ENCODE measurements at places on chromosomes 16 and 17. TPM values are rescaled to one million over a fixed set of nuclear protein-coding genes. Genes with fewer than 3 reads are reported as not detected.

The CACNG3 gene
- not detected for total RNA-seq

GRCh38 chr16:87880117-87880696, 10.9 kb upstream of the SLC7A5 start:
- H3K4me3 ChIP-seq, result no peak overlapping the region
- no peaks in the 10 kb centered on the region for H3K4me1 ChIP-seq
- H3K36me3 ChIP-seq, result no peaks in the 10 kb centered on the region
- H3K27ac ChIP-seq, result no peak overlapping the region
- H3K27me3 ChIP-seq, result no peaks in the 10 kb centered on the region
- DNase-seq, result no peak

The SPAG5 gene
- total RNA-seq, result 13.8 TPM

The MYH11 gene
- 0.51 TPM for total RNA-seq

DNA sequence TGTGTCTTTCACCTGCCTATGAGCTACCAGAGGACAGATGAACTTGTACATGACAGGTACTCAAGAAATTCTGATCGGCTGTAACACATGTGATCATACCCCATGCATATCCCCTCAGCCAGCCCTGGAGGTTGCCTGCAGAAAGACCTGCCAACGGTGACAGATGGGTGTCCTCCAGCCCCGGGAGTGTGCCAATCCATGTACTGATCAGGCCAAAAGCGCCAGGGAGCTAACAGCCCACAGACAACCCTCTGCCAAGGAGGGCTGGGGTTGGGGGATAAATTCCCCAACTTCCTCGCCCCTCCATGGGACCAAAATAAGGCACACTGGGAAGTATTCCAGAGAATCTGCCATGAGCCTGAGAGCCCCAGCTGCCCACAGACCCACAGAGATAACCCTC, 189.4 kb downstream of the CCT6B start:
- H3K27me3 ChIP-seq, result no peaks in the 10 kb centered on the region
- no peak overlapping the region for H3K27ac ChIP-seq
- H3K4me3 ChIP-seq, result no peak overlapping the region
- no peak for DNase-seq

DNA sequence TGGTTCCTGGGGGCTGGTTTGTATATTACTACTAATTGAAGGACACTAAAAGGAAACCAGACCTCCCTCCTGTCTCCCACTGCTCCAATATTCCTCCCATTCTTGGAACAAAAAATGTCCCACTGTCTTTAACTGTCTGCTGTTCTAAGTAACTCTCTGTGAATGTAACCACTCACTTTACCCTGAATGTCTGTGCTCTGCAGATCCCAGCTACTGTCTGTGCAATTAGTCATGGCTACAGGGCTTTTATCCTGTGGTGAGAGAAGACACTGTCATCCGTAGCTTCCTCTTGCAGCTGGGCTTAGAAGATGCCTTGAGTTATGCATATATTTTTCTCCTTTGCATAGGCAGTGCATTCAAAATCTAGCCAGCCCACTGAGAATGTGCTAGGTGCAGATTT, 853.8 kb downstream of the CDH8 start:
- H3K27ac ChIP-seq, result no peak overlapping the region
- DNase-seq, result no peak
- no peaks in the 10 kb centered on the region for H3K36me3 ChIP-seq
- no peaks in the 10 kb centered on the region for H3K4me1 ChIP-seq

The CYGB gene
- 7.8 TPM for total RNA-seq

- H3K27ac ChIP-seq, result no peak within 1 kb of the TSS
- no peaks in the 10 kb centered on the region for H3K27me3 ChIP-seq
- no peaks in the 10 kb centered on the region for H3K4me1 ChIP-seq
- H3K36me3 ChIP-seq, result no peaks in the 10 kb centered on the region
These were observed at the start of gene HYDIN for GRCh38 chr16:71230122-71230845. Gene HYDIN, minus strand, starts transcription at chr16:71230722. Its CDS starts 43,827 bp downstream, at chr16:71186895.

DNA sequence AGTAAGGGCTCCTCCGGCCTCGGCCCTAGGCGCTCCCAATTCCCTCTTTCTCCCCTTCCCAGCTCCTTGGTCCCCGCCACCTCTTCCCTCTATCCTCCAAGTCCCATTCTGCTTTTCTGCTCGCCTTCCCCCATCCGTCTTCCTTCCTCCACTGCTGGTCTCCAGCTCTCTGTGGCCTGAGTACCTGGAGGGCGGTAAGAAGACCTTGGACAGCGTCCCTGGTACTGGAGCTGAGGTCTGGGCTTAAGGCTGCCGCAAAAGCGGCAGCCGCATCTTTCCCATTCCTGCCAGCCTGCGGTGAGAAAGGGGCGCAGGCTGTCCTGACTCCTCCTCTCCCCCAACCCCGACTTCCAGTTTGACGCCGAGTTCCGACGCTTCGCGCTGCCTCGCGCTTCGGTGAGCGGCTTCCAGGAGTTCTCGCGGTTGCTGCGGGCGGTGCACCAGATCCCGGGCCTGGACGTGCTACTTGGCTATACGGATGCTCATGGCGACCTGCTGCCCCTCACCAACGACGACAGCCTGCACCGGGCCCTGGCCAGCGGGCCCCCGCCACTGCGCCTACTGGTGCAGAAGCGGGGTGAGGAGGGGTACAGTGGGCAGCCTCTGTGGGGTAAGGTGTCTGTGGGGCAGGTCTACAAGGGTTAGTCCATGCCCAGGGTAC, 471 bp downstream of the PARD6A start:
- peak overlapping the region; percentile 47 for H3K4me3 ChIP-seq
- no peak for DNase-seq
- peak overlapping the region; percentile 44 for H3K27ac ChIP-seq
- no peaks in the 10 kb centered on the region for H3K36me3 ChIP-seq
- peaks cover 56% of the 10 kb centered on the region for H3K4me1 ChIP-seq

GRCh38 chr16:66443269-66443652, 16.2 kb downstream of the BEAN1 start:
- H3K4me1 ChIP-seq, result no peaks in the 10 kb centered on the region
- H3K27ac ChIP-seq, result no peak overlapping the region
- H3K27me3 ChIP-seq, result no peaks in the 10 kb centered on the region
- H3K4me3 ChIP-seq, result no peak overlapping the region
- H3K36me3 ChIP-seq, result no peaks in the 10 kb centered on the region

DNA sequence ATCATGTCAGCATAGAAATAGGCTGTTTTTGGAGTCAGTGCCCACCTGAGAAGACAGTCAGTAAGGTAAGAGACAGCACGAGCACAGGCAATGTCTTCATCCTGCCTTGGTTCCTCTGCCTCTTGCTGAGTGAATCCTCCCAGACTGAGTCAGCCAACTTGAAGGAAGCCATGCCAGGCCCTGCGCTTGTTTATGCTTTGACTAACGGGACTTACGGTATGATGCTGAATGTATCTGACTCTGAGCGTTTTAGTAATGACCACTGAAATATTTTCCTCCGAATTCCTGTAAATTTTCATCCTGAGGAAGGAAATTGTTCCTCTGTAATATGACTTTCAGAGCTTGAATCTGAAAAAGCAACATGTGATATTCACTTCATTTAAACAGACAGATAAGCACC, 18.0 kb downstream of the C17orf67 start:
- H3K36me3 ChIP-seq, result no peaks in the 10 kb centered on the region

DNA sequence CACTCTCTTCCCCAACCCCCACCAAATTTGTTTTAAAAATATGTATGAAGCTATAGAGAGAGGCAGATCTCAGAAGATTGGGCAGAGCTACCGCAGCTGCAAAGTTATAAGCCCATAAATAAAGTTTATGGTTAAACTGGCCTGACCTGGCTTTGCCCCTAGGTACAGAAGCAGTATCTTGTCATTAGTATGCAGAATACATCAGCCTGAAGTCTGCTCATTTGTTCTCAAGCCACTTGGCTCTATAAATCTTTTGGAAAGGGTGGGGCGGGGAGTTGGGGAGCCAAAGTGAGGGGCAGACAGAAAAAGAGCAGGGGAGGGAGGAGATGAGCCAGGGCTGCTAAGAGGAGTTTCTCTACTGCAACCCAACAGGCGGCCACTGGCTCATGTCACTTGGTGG, 113.2 kb downstream of the SOX9 start:
- DNase-seq, result no peak
- no peak overlapping the region for H3K27ac ChIP-seq
- no peak overlapping the region for H3K4me3 ChIP-seq
- no peaks in the 10 kb centered on the region for H3K27me3 ChIP-seq

GRCh38 chr17:7260651-7261378, 1.5 kb downstream of the CLDN7 start:
- no peaks in the 10 kb centered on the region for H3K27me3 ChIP-seq
- peak overlapping the region; percentile 68 for H3K4me3 ChIP-seq
- DNase-seq, result peak; percentile 67
- peaks cover 53% of the 10 kb centered on the region for H3K4me1 ChIP-seq
- peak overlapping the region; percentile 87 for H3K27ac ChIP-seq

DNA sequence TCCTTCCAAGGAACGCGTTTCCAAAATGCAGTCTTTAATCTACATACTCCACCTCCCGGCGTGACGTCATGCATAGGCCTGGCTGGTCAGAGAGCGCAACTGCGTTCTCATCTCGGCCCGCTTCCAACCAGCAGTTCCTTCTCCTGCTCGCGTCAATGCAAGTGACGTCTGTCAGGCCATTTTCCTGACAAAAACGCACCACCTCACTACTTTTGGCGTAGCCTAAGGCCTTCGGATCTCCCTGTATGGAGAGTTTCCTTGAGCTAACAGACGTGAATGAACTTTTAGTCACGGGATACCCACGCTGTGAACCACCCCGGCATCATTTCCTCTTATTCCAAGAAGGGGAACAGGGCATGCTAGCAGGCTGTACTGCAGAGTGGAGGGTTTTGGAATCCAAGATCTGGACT, 25.0 kb downstream of the TEX14 start:
- H3K36me3 ChIP-seq, result no peaks in the 10 kb centered on the region
- H3K4me3 ChIP-seq, result no peak overlapping the region

GRCh38 chr17:40024901-40025300, 9.7 kb downstream of the CSF3 start:
- DNase-seq, result no peak
- peaks cover 11% of the 10 kb centered on the region for H3K36me3 ChIP-seq
- H3K4me1 ChIP-seq, result peaks cover 15% of the 10 kb centered on the region

DNA sequence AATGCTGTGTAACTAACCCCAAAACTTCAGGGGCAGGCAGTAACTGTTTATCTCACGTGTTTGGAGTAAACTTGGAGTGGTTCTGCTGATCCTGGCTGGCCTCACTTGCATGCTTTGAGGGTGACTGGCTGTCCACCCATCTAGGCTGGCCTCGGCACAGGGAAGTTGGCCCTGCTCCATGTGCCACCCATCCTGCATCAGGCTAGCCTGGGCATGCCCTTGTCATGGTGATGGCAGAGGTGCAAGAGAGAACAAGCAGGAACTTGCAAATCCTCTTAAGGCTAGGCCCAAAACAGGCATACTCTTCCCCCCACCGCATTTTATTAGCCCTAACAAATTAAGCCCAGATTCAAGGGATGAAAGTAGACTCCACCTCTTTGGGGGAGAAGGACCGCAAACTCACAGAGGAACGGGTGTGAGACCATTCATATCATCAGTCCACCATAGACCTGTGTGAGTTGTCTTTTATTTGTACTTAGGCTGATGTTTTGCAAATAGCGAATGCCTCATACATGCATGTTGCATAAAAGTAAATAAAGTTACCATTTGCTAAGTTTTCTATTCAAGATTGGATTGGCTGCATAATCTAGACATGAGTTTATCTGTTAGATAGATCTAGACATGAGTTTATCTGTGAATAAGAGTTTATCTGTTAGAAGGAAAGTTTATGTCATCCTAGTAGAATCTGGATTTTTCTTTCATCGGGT, 221.0 kb downstream of the CCDC182 start:
- H3K27me3 ChIP-seq, result no peaks in the 10 kb centered on the region
- no peaks in the 10 kb centered on the region for H3K36me3 ChIP-seq
- no peaks in the 10 kb centered on the region for H3K4me1 ChIP-seq
- no peak for DNase-seq
- no peak overlapping the region for H3K4me3 ChIP-seq
- no peak overlapping the region for H3K27ac ChIP-seq

The RHBDF2 gene
- 6.7 TPM for total RNA-seq

GRCh38 chr17:2025622-2026309, 632 bp upstream of the RTN4RL1 start:
- DNase-seq, result peak; percentile 68
- peak overlapping the region; percentile 11 for H3K4me3 ChIP-seq
- H3K27ac ChIP-seq, result no peak overlapping the region
- H3K36me3 ChIP-seq, result no peaks in the 10 kb centered on the region
- peaks cover 34% of the 10 kb centered on the region for H3K4me1 ChIP-seq

DNA sequence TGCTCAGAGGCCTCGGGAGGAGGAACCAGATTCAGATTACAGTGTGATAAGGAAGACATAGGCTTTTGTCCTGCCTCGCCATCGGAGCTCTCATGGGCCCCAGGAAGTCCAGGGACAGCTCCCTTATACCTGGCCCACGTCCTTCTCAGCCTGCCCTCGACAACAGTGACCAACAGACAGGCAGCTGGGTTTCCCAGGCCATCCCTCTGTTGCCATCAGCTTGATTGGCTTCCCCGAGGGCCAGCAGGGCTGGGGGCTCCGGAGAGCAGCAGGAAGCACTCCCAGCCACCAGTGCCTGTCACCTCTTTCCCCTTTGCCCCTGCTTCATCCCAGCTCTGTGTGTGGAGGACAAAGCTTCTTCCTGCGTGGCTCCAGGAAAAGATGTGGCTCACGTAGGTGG, 17.6 kb downstream of the CD300A start:
- no peaks in the 10 kb centered on the region for H3K4me1 ChIP-seq
- H3K27ac ChIP-seq, result no peak overlapping the region
- DNase-seq, result no peak
- no peak overlapping the region for H3K4me3 ChIP-seq
- H3K36me3 ChIP-seq, result peaks cover 2% of the 10 kb centered on the region

The SEZ6L2 gene
- 0.25 TPM for total RNA-seq

The ADAM11 gene
- total RNA-seq, result 0.08 TPM

The ZNF423 gene
- total RNA-seq, result 1.6 TPM

- no peak overlapping the region for H3K27ac ChIP-seq
- no peaks in the 10 kb centered on the region for H3K36me3 ChIP-seq
- H3K27me3 ChIP-seq, result no peaks in the 10 kb centered on the region
- no peak overlapping the region for H3K4me3 ChIP-seq
- DNase-seq, result no peak
- no peaks in the 10 kb centered on the region for H3K4me1 ChIP-seq
These were observed 84.3 kb downstream of the MARCHF10 start for GRCh38 chr17:62723842-62724241.

The NT5C gene
- total RNA-seq, result 27.2 TPM

GRCh38 chr16:89378947-89379771, 111.2 kb downstream of the ANKRD11 start:
- no peak overlapping the region for H3K27ac ChIP-seq
- H3K36me3 ChIP-seq, result no peaks in the 10 kb centered on the region
- no peak for DNase-seq
- H3K27me3 ChIP-seq, result no peaks in the 10 kb centered on the region

The CAVIN1 gene
- 6.7 TPM for total RNA-seq

DNA sequence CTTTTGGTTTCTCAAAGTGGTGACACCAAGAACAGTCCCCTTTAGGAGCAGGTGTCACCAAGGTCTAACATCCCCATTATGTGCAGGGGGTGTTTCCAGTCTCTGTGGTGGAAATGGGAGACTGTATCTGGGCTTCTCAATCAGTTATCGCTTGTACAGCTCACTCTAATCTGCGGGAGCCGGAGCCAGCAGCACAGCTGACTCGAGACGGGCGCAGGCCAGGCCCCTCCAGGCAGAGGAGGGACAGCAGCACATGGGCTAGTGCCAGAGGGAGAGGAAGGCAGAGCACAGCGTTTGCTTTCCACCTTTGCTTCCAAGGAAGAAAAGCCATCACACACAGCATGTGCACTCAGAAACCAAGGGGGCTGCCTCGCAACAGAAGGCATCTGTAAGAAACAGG, 91.2 kb upstream of the CREBBP start:
- H3K27ac ChIP-seq, result no peak overlapping the region
- H3K27me3 ChIP-seq, result no peaks in the 10 kb centered on the region
- no peaks in the 10 kb centered on the region for H3K4me1 ChIP-seq
- DNase-seq, result no peak
- no peak overlapping the region for H3K4me3 ChIP-seq
- peaks cover 19% of the 10 kb centered on the region for H3K36me3 ChIP-seq

GRCh38 chr17:63140255-63140654, 174.2 kb downstream of the TANC2 start:
- H3K27ac ChIP-seq, result no peak overlapping the region
- DNase-seq, result no peak
- no peaks in the 10 kb centered on the region for H3K36me3 ChIP-seq
- no peaks in the 10 kb centered on the region for H3K4me1 ChIP-seq
